Stimulated activated CD8-positive, alpha-beta memory T cell treated with anti-CD3 and anti-CD28 coated beads, Interleukin-7, amount 100 ng/mL, for 1 hour (primary cell): ENCODE measurements at places on chromosomes 2 and 18.

- no peak for DNase-seq
Observed at GRCh38 chr2:42942214-42942989, 150.0 kb upstream of the HAAO start.

DNA sequence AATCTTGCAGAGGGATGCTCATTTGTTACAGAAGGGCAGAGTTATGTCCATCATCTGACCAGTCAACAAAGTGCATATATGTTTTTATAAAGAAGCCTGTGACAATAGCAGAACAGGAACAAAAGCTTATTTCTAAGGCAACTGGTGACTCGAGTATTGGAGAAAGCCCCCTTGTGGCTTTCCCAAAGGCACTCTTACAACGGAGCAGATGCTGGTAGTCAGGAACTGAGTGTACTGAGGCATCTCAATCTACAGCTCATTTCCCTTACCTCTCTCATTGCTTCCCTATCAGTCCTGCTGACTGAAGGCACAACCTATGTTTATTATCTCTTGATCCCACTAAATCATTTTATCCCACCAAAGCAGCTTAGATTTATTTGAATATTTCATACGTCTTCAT, 557.1 kb upstream of the CHAC2 start:
- no peak for DNase-seq

- DNase-seq, result no peak
Observed at GRCh38 chr2:241773511-241774418, 2.9 kb upstream of the GAL3ST2 start.

- DNase-seq, result no peak
Observed at GRCh38 chr2:75538521-75539490, 21.9 kb downstream of the EVA1A start.

- no peak for DNase-seq
Observed at GRCh38 chr18:76850112-76850511, 27.8 kb downstream of the ZNF236 start.

DNA sequence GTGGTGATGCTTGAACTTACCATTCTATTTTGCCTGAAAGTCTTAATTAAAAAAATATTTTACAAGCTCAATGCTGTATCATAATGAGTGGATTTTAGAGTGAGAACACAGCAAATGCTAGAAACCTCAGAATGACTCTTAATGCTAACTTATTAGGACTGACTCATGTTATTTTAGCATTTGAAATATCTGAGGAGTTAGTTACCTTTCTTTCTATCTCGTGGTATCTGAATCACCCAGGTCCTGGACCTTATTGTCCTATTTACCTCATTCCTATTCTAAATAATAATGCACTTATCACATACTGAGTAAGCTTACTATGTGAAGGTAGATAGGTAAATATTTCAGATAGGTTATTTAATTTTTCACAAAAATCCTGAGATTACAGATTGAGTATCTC, 70.7 kb downstream of the SOS1 start:
- no peak for DNase-seq

DNA sequence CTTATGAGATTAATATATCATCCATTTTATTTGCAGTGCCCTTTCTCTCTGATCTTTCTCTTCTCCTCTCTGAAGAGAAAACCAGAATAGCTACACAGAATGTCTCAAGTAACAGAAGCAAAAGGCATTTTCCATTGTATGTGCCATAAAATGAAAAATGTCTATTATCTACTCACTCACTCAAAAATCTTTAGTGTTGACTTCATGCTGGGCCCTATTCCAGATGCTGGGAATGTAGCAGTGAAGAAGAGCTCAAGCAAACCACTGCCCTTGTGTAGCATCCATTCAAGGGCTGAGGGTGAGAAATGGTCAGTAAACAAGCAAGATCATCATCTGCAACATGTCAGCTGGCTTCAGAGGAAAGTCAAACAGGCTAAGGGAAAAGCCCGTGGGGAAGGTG, 427.7 kb downstream of the METTL4 start:
- DNase-seq, result no peak

GRCh38 chr2:73285159-73285739, 971 bp upstream of the FBXO41 start:
- no peak for DNase-seq

- no peak for DNase-seq
Observed at GRCh38 chr2:107028661-107029060, 142.7 kb upstream of the ST6GAL2 start.

DNA sequence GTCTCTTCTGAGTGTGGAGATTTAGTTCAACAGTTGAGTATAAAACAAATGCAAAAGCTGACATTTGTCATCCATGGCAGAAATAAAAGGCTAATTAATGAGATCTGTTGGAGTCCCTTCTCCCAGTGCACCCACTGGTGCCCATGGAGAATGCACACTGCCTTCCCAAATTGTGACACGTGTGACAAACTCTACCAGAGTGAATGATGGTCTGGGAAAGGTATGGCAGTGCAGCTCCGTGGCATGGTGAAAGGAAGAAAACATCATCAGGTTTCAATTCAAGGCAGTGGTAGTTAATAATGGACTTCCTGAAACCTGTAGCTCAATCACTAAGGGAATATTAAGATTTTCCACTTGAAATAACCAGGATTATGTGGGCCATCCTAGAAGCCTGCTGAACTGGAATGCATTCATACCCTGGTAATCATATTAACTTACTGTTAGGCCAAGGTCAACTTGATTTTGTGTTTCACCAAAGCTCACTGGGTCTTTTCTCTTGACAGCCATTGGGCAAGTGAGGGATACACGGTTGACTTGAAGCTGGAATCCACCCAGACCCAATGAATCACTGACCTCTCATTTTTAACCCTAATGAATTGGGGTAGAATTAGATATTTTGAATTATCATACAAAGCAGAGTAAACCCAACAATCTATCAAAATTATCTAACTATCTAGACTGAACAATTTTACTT, 167.6 kb downstream of the AFF3 start:
- no peak for DNase-seq

DNA sequence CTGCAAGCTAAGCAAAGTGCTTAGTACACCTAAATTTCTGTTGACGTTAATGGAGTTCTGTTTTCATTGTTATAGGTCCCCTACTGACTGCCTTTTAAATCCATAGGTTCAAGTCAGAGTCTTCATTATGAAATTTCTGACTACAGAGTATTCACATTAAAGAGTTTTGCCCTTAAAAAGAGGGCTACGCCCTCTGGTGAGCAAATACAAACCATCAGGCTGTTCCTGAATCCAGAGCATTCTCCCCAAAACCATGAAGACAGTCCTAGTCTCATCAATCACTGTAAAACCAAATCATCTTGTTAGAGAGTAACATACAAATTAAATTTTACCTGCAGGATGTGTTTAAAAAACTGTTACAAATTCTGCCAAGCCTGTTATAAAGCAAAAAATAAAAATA, 1091.7 kb downstream of the TDRD15 start:
- no peak for DNase-seq

DNA sequence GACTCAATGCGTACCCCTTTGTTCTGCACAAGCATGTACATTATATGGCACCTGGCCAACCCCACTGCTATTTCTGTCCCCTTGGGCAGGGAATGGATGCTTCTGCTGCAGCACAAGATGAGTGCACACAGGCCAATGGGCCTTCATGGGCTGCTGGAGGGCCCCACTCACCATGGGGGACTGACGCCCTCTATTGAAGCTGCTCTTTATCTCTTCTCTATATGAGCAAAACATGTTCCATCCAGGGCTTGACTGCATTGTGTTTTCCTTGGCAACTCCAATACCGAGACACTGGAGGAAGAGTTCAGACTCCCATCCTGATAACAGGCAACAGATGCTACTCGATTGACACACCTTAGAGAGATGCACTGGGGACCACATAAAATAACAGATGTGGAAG, 251.6 kb upstream of the NCKAP5 start:
- DNase-seq, result no peak

GRCh38 chr2:186617148-186617547, 27.3 kb downstream of the ITGAV start:
- DNase-seq, result no peak

GRCh38 chr2:146209842-146210275, 1635.0 kb upstream of the ACVR2A start:
- no peak for DNase-seq

DNA sequence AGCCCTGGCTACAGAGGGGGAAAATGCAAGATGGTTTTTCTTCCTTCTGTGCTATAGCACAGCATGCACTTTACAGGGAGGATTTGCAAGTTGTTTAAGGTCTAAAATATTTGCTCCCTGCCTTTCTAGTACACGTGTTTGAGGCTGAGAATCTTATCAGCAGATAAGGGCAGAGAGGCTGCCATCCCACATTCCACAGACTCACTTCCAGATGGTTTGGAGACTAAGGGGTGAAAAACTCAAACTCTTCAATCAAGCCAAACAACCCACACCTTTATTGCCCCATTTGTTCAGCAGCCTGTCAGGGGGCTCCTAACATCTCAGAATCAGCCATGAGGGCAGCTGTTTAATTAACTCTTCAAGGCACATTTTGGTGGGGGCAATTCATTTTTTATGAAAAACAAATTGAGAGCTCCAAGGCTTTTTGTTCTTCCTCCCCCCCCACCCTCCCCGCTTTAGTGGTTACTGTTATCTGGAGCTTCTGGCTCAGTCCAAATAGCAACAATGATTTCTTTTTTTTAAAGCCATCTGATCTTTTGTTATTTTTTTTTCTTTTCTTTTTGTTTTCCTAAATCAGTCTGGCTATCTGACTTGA, 242.6 kb upstream of the NT5C1B start:
- DNase-seq, result no peak

- DNase-seq, result no peak
Observed at GRCh38 chr2:70104231-70105111, 17.2 kb downstream of the PCBP1 start.
